T-helper 2 cell (primary cell): ENCODE measurements at places on chromosomes 11 and 22.
A peak's percentile ranks its signal among the peaks of the same experiment; 100 is the strongest.

GRCh38 chr11:36360826-36361415 is 64.8 kb downstream of the PRR5L start:
- DNase-seq, result no peak

- no peak for DNase-seq
These were observed 4.0 kb upstream of the FCHSD2 start for GRCh38 chr11:73145986-73146575.

DNA sequence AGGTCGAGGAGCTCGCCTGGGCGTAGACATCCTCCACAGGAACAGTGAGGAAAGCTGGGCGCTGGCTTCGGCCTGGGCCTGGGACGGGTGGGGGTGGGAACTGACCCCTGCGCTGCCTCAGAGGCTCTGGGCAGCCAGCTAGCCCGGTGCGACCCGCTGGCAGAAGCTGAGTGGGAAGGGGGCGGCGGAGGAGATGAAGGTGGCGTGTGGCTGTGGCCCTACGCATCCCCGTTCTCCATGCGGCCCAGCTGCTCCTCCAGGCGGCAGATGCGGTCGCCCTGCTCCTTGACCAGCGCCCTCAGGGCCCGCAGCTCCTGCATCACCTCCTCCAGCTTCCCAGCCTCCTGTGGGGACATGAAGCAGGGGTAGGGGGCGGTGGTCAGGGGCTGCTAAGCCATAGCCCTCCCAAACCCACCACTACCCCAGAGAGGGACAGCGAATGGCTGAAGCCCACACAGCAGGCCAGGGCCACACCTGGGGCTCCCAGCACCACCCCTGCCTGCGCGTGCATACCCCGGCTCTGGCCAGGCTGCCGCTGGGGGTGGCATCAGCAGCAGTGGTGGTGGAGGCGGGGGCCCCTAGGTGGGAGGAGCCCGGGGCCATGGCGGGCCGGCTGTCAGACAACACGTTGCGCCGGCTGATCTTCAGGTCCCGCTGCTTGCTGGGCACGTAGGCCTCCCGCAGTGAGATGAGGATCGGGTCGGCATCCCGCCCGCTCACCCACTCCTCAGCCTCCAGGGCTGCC is 848 bp upstream of the PTPRCAP start:
- peak; percentile 55 for DNase-seq

DNA sequence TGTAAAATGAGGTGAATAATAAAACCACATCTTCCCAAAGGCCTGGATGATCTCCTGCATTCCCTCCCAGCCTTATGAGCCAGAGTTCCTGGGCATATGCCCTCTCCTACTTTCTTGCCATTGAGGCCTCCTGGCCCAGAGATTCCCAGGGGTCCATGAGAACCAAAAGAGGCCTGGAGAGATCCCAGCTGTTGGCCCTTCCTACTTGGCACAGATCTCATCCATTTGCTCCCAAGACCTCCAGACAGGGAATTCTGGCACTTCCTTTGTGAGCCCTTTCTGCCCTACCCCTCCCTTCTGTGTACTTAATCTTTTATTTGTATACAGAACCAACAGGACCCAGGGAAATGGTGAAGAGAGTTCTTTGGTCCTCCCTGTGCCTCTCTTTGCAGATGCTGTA is 21.4 kb downstream of the POU2F3 start:
- DNase-seq, result no peak

DNA sequence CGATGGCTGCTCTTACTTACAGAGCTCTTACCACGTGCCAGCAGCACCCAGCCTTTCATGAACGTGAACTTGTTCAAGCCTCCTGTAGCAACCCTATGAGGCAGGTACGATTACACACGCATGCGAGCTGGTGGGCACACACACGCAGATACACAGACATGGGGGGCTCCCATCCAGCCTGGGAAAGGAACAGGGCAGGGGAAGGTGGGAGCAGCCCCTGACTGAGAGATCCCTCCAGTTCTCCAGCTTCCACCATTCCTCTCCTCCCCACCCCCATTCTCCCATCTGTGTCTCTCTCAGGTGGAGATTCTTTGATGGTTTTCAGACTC is 37.6 kb upstream of the WNT11 start:
- no peak for DNase-seq

DNA sequence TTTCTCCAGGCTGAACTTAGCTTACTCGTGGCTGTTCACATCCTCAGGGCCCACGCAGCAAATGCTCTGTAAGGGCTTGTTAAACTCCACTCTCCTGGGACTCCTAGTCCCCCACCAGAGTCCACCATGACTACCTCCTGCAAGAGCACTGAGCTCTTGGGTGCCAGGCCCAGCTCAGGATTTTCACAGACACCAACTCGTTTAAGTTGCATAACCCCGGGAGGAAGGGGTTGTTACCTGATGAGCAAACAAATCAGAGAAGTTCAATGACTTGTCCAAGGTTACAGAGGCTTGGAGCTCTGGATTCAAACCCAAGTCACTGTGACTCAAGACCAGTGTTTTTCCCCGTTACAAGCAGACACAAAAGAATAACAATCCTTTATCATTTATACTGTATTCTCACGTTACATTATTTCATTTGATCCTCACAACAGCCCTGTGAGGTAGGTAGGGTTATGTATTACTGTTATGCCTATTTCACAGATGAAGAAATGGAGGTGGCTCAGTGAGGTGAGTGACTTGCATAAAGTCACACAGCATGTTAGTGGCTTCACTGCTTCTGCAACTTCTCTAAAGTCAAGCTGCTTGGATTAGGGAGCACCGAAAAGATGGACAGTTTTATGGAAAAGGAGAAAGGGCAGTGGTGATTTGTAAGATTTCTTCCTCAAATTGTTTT is 17.4 kb downstream of the KCTD21 start:
- no peak for DNase-seq

DNA sequence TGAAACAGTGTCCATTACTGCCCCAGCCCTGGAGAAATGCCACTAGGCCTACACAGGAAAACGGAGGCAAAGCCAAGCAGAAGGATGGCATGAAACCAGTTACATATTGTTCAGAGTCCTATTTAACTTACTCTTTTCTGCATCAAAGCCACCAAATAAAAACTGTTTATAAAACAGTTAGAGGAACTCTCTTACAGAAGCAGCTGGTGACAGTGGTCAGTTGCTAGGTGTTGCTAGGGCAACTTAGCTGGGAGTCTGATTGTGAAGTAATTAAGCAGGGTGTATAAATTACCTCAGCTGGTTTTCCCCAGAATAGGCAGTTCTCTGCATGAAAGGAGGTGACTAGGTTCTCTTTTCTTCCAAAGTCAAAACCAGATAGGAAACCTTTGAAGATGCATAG is 115.6 kb upstream of the ZBED5 start:
- no peak for DNase-seq
